ENCODE measurements at places on chromosomes 6 and 20. TPM values are rescaled to one million over a fixed set of nuclear protein-coding genes. Genes with fewer than 3 reads are reported as not detected.

GLP1R gene
- total RNA-seq, result not detected

TBX18 gene
- 9.4 TPM for total RNA-seq

TNXB gene
- total RNA-seq, result 0.17 TPM

RNF182 gene
- 3.9 TPM for total RNA-seq

TNFRSF21 gene
- 6.7 TPM for total RNA-seq

GSTA2 gene
- total RNA-seq, result not detected

DST gene
- 63.4 TPM for total RNA-seq

ID4 gene
- 0.89 TPM for total RNA-seq

TRIM31 gene
- not detected for total RNA-seq

PTCHD4 gene
- total RNA-seq, result 0.34 TPM

NKAPL gene
- total RNA-seq, result 1.3 TPM

BAK1 gene
- 8.3 TPM for total RNA-seq

MUC21 gene
- not detected for total RNA-seq

PAQR8 gene
- total RNA-seq, result 4.2 TPM

DNMT3B gene
- 4.0 TPM for total RNA-seq

C2 gene
- total RNA-seq, result 0.30 TPM

EZR gene
- 76.7 TPM for total RNA-seq

DEFB115 gene
- not detected for total RNA-seq

WFDC5 gene
- total RNA-seq, result not detected

OLIG3 gene
- total RNA-seq, result not detected

CRISP3 gene
- not detected for total RNA-seq

GDAP1L1 gene
- total RNA-seq, result not detected

DYNLT2 gene
- 1.0 TPM for total RNA-seq
